ENCODE measurements at places on chromosomes 3 and 15.
A peak's percentile ranks its signal among the peaks of the same experiment; 100 is the strongest.

- DNase-seq: no peak
Observed at GRCh38 chr3:49244581-49245205, 32.3 kb downstream of the C3orf62 start.

GRCh38 chr3:73558727-73559075 is 66.0 kb downstream of the PDZRN3 start:
- DNase-seq: no peak

DNA sequence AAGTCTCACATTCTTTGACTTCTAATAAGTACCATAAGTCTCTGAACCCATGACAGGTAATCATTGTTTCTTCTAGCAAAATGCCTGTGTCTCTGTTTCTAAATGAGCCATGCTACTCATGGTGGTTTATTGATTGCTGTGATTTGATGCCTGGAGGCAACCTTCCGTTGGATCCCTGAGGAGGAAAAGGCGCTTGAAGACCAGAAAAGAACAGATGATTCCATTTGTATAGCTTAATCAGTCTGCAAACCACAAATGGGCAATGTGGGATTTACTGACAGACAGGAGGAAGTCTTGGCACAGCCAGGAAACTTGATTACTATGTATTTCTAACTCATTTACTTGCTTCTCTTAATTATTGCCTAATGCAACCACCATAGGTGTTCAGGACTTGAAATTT is 103.1 kb upstream of the MRPL3 start:
- no peak for DNase-seq

DNA sequence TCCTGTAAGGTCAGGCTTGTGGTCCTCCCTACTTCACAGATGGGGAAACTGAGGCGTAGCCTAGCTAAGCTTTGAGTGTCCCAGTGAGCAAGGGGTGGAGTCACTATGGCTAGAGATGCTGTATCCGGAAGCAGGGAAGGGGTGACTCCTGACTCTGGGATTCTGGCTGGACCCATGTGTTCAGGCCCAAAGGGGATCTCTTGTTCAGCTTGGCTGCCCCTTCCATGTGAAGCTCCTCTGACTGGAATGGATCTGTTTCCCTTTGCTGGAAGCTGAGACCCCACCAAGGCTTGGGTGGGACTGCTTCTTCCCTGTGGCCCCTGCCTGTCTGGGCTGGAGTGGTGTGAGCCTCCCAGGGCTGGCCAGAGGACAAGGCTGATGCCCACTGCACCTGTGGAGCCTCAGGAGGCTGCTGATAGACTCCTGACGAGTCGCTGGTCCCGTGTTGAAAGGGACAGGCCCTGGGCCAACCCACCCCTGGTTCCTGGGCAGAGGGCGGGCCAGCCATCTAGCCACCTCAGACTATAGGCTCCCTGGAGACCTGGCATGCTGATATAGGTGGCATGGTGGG is 1.0 kb downstream of the MAPKAPK3 start:
- DNase-seq: no peak

GRCh38 chr3:11154036-11154952 is at the start of gene HRH1:
Gene HRH1 (plus strand): TSS chr3:11154493. CDS start chr3:11259038, 104,545 bp downstream.
- DNase-seq: no peak

GRCh38 chr15:56351957-56352506 is 13.2 kb upstream of the TEX9 start:
- DNase-seq: no peak

DNA sequence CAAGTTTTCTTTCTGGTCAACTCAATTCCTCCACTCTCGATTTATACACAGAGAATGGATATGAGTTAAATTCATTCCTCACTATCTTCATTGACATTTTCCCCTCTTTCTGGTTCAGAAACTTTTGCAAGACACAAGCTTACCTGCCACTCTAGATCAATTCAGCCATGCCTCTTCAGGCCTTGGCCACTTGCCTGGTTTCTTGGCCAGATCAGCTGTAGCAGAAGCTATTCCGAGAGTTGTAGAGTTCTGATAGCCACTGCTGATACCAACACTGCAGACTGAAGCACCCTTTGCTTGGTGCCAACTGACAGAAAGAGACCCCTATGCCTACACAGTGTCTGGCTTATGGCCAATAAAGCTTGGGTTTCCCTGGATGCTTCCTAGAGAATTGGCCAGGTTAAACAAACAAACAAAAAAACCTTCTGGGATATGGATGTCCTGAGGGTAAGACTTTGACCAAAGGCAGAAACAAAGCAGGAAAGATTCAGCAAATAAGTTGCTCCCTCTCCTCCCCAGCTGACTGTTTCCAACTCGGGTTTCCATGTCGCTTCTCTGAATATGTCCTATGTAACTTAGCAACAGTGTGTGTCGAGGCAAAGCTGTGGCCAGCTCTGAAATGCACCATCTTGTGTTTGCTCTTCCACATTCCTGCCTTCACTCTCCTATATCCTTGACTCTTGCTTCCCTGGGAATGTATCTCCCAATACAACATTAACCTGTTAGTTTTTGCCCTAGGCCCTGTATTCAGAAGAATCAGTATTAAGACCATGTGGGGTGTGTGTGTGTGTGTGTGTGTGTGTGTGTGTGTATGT is 521.6 kb downstream of the EPHA3 start:
- DNase-seq: no peak

DNA sequence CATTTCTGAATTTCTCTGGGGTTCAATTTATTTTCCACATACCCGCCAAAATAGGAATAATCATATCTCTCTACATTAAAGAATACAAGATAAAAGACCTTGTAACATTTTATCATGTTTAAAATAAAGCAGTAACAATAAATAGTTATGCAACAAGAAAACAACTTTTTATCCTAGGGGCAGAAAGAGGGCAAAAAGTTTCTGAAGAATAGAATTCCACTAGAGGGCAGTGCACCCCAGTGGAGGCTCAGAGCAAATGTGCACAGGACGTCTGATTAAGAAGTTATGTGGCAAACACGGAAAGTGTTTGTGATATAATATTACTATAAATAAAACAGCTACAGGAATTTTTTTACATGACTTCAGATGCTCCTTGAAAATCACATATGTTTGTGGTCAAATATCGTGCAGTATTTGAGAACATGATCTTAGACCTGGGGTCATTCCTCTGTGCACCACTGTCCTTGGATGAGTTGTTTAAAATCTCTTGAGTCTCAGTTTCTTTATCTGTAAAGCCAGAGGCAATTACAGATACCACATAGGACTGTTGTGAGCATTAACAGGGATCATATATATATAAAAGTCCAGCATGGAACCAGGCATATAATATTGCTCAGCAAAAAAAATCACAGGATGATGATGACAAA is 13.2 kb upstream of the PIK3R4 start:
- DNase-seq: peak; percentile 19

DNA sequence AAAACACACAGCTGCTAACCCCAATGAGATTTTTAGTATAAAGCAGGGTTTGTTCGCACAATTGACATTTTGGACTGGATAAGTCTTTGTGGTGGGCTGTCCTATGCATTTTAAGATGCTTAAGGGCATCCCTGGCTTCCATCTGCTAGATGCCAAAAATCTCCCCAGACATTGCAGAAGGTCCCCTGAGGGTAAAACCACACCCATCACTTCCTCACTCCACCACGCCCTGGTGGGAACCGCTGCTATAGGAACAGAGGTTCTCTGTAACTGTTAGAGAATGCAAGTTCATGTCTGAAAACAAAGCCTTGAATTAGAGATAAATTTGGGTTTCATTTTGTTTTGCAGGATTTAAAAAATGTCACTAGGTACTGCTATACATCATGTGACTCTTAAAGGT is 67.7 kb downstream of the ARHGEF26 start:
- DNase-seq: no peak

- no peak for DNase-seq
Observed at GRCh38 chr3:58104712-58105111, 96.5 kb downstream of the FLNB start.

DNA sequence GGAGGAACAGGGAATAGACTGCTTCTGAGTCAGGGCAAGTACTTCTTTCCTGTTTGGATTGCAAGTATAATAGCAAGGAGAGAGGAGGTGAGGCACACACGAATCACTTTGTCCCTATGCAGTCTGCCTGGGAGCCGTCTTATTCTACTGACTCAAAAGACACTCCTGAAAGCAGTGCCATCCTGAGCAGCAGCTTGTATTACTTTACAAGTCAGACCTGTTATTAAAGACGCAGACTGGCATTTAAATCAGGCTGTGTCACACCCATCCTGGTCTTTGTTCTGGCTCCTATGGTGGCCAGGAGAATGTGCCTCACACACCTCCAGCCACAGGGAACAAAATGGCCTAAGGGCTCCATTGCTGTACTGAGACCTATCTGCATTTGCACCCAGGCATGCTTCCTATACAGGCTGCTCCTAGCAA is 17.9 kb upstream of the SQOR start:
- DNase-seq: no peak

- no peak for DNase-seq
Observed at GRCh38 chr3:102125994-102126368, 276.7 kb downstream of the NFKBIZ start.

DNA sequence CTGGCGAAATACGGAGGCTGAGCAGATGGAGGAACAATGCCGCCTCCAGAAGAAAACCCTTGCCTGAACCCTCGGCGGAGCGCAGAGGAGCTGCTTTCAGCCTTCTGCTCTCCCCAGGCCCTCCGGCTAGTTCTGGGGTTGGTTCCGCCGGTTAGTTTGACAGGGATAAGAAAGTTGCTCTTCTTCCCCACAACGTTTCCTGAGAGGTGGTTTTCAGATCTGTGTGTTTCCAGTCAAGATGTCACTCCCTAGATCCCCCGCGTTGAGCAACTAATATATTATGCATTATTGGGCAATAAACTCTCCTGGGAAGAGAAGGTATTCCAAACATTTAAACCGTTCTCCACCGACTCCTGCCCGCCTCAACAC is 551 bp downstream of the NLGN1 start:
- DNase-seq: no peak

DNA sequence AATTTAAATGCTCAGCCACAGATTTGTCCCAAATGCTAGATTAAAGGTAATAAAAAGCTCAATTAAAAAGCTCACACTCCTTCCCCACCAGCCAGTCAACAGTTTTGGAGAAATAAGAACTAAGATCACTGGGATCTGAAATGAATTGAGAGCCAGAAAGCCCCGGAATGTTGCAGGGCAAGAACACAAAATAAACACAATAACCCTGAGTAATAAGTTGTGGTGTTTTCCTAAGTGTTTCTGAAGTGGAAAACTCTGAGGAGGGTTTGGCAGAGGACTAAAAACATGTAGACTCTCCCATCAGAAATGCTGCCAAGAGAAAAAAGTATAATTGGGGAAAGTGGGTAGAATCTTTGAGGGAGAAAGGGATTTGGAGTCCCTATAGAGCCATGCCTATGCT is 127.8 kb downstream of the ABI3BP start:
- no peak for DNase-seq

DNA sequence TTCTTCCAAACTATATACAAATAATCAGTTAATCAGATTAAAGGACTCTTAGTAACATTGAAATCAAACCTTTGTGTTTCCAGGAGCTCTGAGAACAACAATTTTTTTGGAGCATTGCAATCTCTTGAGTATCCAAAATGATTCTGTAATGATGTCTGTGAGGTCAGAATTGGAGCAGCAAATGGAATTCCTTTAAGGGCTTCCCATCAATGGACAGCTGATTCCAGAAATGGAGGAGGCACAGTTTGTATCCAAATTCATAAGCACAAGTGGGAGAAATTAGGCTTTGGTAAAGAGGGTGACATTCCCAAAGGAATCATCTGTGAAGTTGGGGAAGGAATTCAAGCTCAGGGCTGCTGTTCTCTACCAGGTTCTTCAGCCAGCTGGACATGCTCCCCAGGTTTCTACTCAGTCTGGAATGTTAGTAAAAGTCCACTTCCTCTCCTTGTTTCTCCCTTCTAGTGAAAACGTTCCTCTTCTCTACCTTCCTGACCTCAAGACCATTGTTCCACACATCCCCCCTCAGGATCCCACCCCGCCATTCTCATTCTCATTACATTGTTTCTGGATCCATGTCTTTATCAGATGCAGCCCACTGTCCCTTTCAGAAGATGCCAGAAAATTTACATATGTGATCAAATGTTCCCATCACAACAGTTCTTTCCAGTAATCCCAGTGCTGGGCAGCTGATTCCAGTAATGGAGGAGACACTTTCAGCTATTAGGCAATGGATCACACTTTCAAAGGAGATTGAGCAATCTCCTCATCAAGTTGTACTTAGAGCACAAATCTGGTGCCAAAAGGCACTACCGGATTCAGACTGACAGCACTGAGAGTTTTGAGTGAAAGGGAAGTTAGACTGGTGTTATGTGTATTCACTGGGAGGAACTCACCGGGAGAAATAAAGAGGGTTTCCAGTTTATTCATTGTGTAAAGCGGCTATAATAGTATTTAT is 391.3 kb upstream of the TPRG1 start:
- no peak for DNase-seq

DNA sequence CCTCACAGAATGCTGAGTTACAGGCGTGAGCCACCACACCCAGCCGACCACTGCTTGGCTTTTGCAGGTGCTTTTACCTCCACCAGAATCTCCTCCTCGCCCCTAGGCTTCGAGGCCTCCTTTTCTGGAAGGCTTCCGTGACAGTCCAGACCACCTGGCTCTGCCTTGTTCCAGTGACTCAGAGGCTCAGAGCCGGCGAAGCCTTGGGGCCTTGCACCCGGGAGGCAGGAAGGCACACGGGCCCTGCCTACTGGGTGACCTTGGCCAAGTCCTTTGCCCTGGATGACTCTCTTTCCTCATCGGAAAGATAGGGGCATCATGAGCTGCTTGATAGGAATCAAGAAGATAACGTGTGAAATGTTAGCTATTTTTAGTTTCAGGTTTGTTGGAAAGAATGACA is 31.3 kb upstream of the FURIN start:
- DNase-seq: no peak

- DNase-seq: no peak
Observed at GRCh38 chr3:75180945-75181298, 483.2 kb upstream of the FRG2C start.

- no peak for DNase-seq
Observed at GRCh38 chr15:62389885-62390790, 225.1 kb upstream of the C2CD4B start.

Measured in NCI-H1417 treated with DMSO at 0.1 percent for 48 hours (cell line).